ENCODE measurements at places on chromosomes 3 and 15.

- DNase-seq: no peak
These were observed 343.4 kb upstream of the ARPP21 start for GRCh38 chr3:35295906-35296305.

GRCh38 chr15:31402003-31402402, 75.4 kb downstream of the KLF13 start:
- DNase-seq: no peak

DNA sequence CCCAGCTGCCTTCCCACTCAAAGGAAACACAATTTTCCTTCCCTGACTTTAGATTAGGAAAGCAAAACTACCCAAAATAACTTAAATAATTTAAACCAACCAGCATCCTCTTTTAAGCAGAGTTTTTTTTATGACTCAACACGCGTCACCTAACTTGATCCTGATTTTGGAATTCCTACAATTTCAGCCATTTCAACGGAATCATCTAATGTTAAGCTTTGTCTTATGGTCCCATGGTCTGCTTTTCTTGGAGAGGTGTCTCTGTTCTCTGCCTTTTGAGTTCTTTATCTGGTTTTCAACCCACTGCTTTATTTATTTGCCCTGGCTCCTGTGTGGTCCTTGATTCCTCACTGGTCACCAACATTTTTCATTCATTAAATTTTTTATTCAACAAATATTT, 219.2 kb upstream of the ARHGEF26 start:
- peak; percentile 25 for DNase-seq

DNA sequence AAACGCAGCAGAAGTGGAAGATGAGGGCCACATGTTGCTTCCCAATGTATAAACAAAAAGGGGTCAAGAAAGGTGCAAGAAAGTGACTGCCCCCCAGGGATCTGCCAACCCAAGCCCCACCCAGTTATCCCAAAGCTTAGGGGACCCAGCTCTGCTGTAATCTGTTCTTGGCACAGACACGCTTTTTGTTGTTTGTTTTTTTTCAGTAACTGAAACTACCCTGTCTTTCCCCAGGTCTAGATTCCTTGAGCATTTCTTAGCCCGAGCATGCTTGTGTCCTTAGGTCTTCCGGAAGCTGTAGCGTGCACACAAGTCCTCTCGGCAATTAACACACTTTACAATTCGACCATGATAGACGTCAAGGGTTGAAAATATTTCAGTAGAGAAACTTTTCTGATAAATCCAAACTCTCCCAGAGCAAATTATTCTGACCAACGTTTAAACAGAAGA, 8.5 kb upstream of the PPARG start:
- no peak for DNase-seq

GRCh38 chr3:100396967-100397366, 3.9 kb downstream of the TOMM70 start:
- no peak for DNase-seq

DNA sequence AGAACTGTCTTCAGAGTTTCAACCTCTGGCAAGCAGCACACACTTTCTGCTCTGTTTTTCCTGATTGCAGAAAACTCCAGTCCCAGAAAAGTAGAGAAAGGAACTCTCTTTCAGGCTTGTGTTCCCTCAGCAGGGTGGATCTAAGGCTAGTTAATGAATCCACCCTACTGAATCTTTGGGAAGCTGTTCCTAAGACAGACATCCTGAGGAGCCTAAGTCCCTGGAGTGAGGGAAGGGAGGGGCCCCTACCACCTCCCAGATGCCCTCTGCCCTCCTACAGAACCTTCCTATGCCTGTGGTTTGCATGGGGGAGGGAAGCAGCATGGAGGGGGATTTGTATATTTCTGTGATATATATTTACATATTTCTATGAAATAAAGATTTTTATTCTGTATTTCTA, 124.4 kb downstream of the ANO10 start:
- no peak for DNase-seq

DNA sequence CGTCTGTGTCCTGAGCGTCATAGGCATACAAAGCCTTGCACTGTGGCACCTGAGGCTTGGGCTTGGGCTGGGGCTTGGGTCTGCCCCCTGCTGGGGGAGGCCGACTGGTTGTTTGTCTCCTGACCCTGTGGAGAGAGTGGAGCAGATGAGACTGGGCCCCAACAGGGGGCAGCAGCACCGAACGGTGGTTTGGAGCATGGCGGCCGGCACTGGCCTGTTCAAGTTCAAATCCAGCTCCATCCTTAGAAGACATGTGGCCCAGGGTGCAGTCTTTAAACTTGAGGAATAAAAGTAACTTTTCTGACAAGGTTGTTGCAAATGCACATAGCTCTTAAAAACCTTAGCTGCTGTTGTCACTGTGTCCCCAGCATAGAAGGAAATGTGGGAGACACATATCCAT, 33.3 kb downstream of the CCNB2 start:
- no peak for DNase-seq

DNA sequence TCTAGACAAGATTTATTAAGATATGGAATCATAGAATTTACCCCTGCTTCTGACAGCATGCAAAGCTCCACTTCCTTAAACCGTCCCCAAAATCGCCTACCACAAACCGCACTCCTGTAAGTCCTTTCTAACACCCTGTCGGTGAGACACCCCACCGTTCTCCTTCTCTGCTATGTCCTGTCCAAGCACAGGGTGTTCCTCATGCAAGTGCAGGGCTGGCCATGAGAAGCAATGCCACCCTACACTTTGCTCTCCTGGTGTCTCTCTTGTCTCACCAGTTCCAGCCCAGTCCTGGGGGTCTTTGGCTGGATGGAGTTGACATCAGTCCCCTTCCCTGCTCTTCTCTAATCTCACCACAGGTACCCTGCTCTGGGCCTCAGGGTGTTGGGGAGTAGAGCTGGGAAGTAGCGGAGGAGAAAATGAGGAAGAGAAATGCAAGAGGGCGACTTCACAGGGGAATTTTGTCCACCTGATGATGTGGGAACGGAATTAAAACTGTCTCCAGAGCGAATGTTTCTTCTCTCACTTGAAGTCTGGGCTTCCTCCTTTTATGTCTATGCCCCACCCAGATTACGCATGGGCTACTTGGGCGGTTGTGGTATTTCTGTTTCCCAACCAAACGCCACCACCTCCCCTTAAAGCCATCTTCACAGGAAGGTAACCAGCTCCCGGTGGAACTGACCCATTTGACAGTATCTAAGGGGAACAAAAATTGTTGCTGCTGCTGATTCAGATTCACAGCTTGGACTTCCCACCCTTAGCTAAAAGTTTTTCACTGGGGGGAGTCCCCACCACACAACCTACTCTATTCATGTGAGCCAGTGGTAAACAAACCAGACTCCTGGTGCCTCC, 49.9 kb downstream of the CASR start:
- no peak for DNase-seq

DNA sequence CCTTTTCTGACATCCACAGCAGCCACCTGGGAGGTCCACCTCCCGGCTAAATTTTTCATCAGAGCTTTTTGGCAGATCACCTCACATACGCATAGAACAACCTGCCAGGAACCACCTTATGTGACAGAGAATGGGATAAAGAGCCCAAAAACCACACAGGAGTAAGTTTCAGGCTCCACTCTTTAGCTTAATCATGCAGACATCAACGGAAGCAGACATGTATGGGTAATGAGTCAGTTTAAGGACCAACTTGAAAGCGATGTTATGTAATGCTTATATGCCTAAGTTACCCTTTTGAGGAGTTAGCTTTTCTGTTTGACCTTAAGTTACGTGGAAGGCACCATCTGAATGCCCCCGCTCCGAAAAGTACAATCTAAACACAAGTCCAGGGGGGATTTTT, 183.3 kb upstream of the BHLHE40 start:
- DNase-seq: peak; percentile 37

DNA sequence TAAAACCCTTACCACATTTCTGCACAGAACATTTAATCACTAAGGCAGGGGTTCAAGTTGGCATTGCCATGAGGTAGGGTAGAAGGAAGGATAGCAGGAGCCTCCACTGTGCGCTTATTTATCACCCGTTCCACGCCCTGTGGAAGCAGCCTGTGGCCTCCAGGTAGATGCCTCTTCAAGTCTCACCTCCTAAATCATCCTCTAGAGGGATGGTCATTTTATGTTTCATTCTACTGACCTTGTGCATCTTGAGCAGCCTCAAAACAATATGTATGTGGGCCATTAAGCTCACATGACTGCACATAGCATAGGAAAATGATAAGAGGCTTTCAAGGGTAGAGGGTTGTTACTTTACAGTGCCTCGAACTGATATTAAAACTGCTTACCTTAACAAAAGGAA, 546.2 kb downstream of the GRM7 start:
- no peak for DNase-seq

GRCh38 chr15:88690331-88690730, 51.5 kb downstream of the ISG20 start:
- no peak for DNase-seq

- DNase-seq: no peak
These were observed 21.9 kb downstream of the NRROS start for GRCh38 chr3:196661400-196661799.

GRCh38 chr3:72816862-72817355, 31.3 kb downstream of the SHQ1 start:
- DNase-seq: no peak

- peak; percentile 56 for DNase-seq
These were observed 10.7 kb upstream of the SLC15A2 start for GRCh38 chr3:121883507-121883906.

DNA sequence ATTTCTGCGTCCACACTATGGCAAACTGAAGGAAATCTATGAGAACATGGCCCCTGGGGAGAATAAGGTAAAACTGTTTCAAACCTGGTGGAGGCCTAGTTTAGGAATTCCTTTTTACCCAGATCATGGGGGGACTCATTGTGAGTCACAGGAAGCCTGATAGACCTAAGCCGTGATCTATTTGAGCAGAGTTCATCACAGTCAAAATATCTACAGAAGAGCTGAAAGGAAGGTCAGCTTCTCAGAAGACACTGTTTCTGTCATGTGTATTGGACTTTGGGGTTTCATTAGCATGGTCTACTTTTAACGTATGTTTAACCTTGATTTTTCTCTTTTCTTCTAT, 1.3 kb downstream of the PSMD2 start:
- DNase-seq: peak; percentile 85

DNA sequence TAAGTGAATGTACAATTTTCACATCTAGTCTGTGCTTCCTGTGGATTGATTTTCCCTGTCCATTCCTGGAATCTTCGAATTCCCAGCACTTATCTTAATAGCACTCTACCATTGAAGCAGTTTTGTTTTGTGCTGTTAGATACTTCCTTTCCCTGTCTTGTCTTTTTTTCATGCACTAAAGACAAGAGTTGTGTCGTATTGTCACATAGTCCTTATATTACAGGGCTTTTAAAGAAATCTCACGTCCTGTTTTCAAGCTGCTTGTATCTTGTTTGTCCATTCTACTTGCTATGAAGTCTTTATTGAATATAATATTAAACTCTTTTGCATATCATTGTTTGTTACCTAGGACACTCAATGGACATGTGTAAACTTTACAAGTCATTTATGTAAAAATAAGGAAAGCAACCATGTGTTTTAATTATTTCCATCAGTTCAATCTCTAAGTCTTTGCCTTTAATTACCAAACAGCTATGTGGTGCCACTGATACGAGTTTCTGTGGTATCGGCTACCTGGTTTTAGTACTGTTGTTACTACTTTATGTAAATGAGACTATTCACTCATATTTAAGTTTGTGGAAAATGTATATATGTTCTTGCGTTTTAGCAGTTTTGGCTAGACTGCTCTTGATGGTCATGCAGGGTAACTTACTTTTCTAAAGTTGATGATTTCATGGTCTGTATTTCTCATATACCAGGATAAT, 10.3 kb downstream of the PIK3CA start:
- DNase-seq: no peak

- DNase-seq: peak; percentile 95
These were observed 100.5 kb downstream of the OSBPL10 start for GRCh38 chr3:31880482-31881078.

GRCh38 chr15:63982381-63982854, 63.9 kb downstream of the DAPK2 start:
- no peak for DNase-seq

DNA sequence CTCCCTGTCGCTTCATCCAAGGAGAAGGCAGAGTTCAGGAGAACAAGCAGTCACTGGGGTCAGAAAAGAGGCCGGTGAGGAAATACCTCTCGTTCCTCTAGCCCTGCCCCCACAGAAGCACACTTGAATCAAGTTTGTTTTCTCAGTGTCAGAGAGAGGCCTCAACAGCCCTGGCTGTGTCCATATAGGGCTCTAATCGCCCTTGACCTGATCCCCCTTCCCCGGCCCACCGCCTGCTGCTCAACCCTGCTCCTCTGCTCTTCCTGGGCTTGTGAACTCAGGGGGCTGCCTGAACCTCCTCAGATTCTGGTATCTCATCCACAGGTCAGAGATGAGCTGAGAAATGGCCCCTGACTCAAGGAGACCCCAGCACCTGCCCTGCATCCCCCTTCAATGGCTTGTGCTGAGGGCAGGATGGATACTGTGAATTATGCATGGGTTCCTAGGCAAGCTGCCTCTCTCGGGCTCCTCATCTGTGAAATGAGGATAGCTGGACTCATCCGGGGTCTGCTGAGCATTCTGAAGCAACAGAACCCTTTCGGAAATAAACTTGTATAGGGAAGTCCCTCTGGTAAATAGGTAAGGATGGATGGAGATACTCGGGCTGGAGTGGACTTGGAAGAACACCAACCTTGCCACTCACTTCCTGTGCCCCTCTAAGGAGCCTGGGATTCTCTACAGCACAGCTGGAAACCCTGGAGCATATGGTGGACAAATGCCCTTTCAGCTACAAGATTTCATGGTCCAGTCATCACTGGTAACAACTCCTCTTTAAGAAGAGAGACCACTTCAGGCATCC, 147.5 kb downstream of the STT3B start:
- no peak for DNase-seq
